ENCODE measurements at places on chromosomes 6 and 20. TPM values are rescaled to one million over a fixed set of nuclear protein-coding genes. Genes with fewer than 3 reads are reported as not detected.

DNA sequence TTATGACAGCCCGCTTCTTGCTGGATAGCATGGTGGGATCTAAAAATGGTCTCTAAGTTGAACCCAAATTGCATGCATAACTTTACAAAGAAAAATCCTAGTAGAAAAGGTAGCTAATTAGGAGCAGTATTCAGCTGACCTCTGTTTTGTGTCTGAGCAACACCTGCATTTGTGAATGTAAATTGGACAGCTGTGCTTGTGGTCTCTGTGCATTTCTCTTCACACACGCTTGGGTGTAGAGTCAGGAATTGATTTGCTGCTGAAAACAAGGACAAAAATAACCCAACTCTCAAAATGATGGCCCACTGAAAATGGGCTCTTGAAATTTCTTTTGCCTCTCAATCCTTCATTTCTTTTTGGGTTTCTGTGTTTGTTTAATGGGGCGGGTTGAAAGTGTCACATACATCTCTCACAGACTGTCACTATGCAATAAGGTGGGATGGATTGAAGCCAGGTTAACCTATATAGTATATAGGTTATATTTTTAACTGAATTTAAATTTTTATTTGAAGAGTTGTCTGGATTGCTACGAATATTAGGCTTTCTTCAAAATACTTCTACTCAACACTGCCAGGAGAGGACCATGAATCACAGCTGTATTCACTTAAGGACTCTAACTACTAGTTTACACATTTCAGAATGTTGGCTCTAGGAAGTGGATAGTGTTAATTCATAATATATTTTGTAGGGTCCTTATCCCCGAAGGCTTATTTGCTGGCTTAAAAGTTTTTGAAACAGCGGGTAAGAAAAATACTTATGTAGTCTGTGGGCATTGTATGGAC lies 46.5 kb downstream of the SOBP start:
- no peak overlapping the region for H3K27ac ChIP-seq
- H3K36me3 ChIP-seq: no peaks in the 10 kb centered on the region
- H3K4me1 ChIP-seq: peaks cover 6% of the 10 kb centered on the region
- H3K27me3 ChIP-seq: no peaks in the 10 kb centered on the region
- no peak overlapping the region for H3K4me3 ChIP-seq

TRIM40 gene
- total RNA-seq: not detected

DNA sequence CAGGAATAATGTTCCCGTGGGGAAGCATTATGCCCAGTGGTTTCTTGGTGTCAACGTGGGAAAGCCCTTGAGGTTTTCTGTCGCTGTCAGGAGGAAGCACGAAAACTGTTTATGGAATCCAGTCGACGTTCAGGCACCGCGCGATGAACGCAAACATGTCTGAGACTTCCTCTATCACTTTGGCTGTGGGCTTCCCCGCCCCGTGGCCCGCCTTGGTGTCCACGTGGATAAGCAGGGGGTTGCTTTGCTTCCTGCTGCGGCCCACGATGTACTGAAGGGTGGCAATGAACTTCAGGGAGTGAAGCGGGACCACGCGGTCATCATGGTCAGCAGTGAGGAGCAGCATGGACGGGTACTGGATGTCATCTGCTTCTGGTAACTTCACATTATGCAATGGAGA lies 98.2 kb upstream of the POPDC3 start:
- no peaks in the 10 kb centered on the region for H3K27me3 ChIP-seq
- no peak overlapping the region for H3K4me3 ChIP-seq
- DNase-seq: no peak
- H3K36me3 ChIP-seq: no peaks in the 10 kb centered on the region
- no peaks in the 10 kb centered on the region for H3K4me1 ChIP-seq
- H3K27ac ChIP-seq: no peak overlapping the region

DNA sequence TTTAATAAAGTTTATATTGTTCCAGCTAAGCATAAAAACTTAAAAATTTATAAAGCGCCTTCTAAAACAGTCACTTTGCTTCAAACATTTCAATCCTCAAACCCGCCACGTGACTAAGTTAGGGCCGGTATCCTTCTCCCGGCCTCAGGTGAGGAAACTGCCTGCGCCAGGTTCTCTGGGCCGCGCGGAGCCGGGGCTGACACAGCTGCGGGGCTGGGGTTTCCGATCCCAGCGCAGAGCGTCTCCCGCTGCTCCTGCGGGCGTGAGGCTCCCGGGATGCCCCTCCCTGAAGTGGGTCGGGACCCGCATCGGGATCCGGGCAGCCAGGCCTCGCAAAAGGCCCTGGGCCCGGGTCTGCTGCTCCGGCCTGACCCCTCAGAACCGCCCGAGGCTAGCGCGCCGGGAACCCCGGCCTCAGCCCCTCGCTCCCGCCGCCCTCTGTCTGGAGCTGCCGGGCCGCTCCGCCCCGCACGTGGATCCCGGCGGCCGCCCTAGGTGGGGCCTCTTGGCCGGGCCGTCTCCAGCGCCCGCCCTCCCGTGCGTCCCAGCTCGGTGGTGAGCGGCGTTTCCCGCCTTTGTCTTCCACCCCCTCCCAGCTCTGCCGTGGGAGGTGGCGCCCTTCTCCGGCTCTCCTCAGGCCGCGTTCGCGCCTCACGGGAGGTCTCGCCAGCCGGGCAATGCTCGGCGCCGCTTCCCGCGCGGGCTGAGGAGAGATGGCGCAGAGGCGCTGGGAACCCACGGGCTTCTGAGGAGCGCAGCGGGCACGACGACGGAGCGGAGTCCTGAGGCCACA lies 267.9 kb downstream of the DLL1 start:
- no peaks in the 10 kb centered on the region for H3K27me3 ChIP-seq
- no peaks in the 10 kb centered on the region for H3K36me3 ChIP-seq
- no peak overlapping the region for H3K27ac ChIP-seq
- peaks cover 2% of the 10 kb centered on the region for H3K4me1 ChIP-seq

GRCh38 chr20:40294747-40295146 lies 394.3 kb downstream of the MAFB start:
- no peak overlapping the region for H3K27ac ChIP-seq
- H3K36me3 ChIP-seq: no peaks in the 10 kb centered on the region
- no peaks in the 10 kb centered on the region for H3K27me3 ChIP-seq
- no peaks in the 10 kb centered on the region for H3K4me1 ChIP-seq

DNA sequence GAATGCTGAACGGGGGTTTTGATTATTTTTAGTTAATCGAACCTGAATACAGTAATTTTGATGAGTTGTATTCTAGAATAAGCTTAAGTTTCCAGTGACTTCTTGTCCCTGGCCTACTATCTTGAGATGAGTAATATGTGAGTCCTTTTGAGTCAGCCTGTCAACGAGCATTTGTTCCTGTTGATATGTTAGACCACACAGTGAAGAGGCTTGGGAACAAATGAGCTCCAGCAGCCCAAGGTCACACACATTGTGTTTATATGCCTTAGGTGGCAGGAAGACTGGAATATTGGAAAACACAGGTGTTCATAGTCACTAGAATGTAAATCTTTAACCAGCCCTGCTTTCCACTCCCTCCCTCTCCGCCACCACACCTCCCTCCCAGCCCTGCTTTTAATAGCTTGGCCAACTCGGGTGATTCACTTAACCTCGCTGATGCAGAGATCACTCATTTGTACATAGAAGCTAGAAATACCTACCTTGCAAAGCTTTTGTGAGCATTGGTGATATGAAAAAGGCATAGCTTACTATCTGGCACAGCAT lies 9.1 kb downstream of the SMPDL3A start:
- no peaks in the 10 kb centered on the region for H3K4me1 ChIP-seq
- H3K27me3 ChIP-seq: no peaks in the 10 kb centered on the region
- H3K36me3 ChIP-seq: no peaks in the 10 kb centered on the region
- no peak for DNase-seq
- H3K27ac ChIP-seq: no peak overlapping the region
- no peak overlapping the region for H3K4me3 ChIP-seq

- DNase-seq: no peak
- no peaks in the 10 kb centered on the region for H3K4me1 ChIP-seq
- H3K36me3 ChIP-seq: no peaks in the 10 kb centered on the region
- H3K27me3 ChIP-seq: no peaks in the 10 kb centered on the region
These were observed 15.8 kb upstream of the DEK start for GRCh38 chr6:18280084-18280483.

GRCh38 chr20:37907330-37907676 lies 4.4 kb downstream of the VSTM2L start:
- no peaks in the 10 kb centered on the region for H3K27me3 ChIP-seq
- H3K4me3 ChIP-seq: no peak overlapping the region
- DNase-seq: no peak
- peaks cover 3% of the 10 kb centered on the region for H3K4me1 ChIP-seq

GRCh38 chr6:11650025-11650696 lies 112.6 kb downstream of the TMEM170B start:
- H3K36me3 ChIP-seq: no peaks in the 10 kb centered on the region
- H3K27me3 ChIP-seq: no peaks in the 10 kb centered on the region
- H3K4me3 ChIP-seq: no peak overlapping the region
- H3K27ac ChIP-seq: no peak overlapping the region
- DNase-seq: no peak
- H3K4me1 ChIP-seq: peaks cover 12% of the 10 kb centered on the region

DNA sequence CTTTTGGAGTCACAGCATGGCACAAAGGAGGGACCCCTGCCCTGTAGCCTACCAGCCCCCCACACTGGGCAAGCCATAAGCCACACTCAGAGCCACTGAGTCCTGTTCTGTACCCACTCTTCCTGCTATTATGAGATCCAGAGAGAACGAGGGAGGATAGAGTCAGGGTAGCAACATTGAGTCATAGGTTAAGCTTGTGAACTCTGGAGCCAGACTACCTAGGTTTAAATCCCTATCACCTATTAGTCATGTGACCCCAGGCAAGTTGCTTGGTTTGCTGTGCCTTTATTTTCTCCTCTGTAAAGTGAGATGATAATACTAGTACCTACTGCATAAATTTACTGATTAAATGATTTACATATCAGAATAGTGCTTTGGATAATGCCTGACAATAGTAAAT lies 540 bp downstream of the CNBD2 start:
- no peaks in the 10 kb centered on the region for H3K4me1 ChIP-seq
- H3K36me3 ChIP-seq: no peaks in the 10 kb centered on the region
- H3K27me3 ChIP-seq: no peaks in the 10 kb centered on the region
- H3K4me3 ChIP-seq: no peak overlapping the region
- no peak overlapping the region for H3K27ac ChIP-seq
- no peak for DNase-seq

- H3K36me3 ChIP-seq: no peaks in the 10 kb centered on the region
- no peak overlapping the region for H3K27ac ChIP-seq
- no peaks in the 10 kb centered on the region for H3K27me3 ChIP-seq
- peaks cover 10% of the 10 kb centered on the region for H3K4me1 ChIP-seq
- no peak for DNase-seq
These were observed 25.3 kb upstream of the TMEM217 start for GRCh38 chr6:37283268-37283667.

ACOT8 gene
- 24.4 TPM for total RNA-seq

GRCh38 chr6:164290101-164290500 lies 875.6 kb downstream of the QKI start:
- H3K4me1 ChIP-seq: no peaks in the 10 kb centered on the region
- no peak for DNase-seq
- no peaks in the 10 kb centered on the region for H3K27me3 ChIP-seq
- H3K4me3 ChIP-seq: no peak overlapping the region
- no peaks in the 10 kb centered on the region for H3K36me3 ChIP-seq

GRCh38 chr6:10535193-10535592 lies 14.0 kb downstream of the GCNT2 start:
- no peak overlapping the region for H3K4me3 ChIP-seq
- no peak overlapping the region for H3K27ac ChIP-seq

- no peak for DNase-seq
- H3K27ac ChIP-seq: no peak overlapping the region
- H3K27me3 ChIP-seq: no peaks in the 10 kb centered on the region
- no peaks in the 10 kb centered on the region for H3K4me1 ChIP-seq
- no peaks in the 10 kb centered on the region for H3K36me3 ChIP-seq
These were observed 20.5 kb upstream of the PYGB start for GRCh38 chr20:25227317-25227831.

DNA sequence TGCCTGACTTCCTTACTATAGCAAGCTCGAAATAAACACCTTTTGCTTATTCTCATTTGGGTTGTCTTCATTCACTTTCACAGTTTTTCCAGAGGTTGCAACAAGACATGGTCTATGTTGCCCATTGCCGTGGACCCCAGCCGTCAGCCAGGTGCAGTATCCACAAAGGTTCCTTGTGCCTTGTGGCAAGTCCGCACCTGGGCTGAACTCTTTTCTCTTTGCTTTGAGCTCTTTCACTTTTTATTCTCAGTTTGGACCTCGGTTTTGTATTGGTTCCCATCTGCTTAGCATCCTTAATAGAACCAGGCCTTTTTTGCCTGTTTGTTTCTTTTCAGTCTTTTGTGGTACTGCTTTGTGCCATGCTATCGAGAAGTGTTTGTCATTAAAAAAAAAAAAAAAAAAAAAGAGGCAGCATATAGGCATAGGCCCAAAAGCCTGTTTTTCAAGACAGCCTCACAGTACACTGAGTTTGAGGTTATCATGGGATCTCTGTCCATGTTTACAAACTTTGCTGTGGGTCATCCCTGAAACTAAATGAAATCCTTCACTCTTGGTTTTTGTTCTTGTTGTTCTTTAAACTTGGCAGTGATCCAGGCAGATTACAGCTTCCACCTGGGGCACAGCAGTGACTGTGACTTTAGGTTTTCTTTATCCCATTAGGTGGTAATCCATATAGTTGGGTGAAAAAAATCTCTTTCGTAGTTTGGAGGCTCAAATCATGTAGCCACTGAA lies 33.3 kb downstream of the GSTA3 start:
- no peaks in the 10 kb centered on the region for H3K36me3 ChIP-seq
- DNase-seq: no peak
- no peaks in the 10 kb centered on the region for H3K27me3 ChIP-seq
- no peaks in the 10 kb centered on the region for H3K4me1 ChIP-seq

GRCh38 chr6:135353113-135353512 lies 144.4 kb downstream of the AHI1 start:
- no peaks in the 10 kb centered on the region for H3K27me3 ChIP-seq
- no peak overlapping the region for H3K4me3 ChIP-seq
- no peaks in the 10 kb centered on the region for H3K36me3 ChIP-seq
- no peak for DNase-seq

PHACTR2 gene
- total RNA-seq: 56.0 TPM

ACAT2 gene
- 32.9 TPM for total RNA-seq

DNA sequence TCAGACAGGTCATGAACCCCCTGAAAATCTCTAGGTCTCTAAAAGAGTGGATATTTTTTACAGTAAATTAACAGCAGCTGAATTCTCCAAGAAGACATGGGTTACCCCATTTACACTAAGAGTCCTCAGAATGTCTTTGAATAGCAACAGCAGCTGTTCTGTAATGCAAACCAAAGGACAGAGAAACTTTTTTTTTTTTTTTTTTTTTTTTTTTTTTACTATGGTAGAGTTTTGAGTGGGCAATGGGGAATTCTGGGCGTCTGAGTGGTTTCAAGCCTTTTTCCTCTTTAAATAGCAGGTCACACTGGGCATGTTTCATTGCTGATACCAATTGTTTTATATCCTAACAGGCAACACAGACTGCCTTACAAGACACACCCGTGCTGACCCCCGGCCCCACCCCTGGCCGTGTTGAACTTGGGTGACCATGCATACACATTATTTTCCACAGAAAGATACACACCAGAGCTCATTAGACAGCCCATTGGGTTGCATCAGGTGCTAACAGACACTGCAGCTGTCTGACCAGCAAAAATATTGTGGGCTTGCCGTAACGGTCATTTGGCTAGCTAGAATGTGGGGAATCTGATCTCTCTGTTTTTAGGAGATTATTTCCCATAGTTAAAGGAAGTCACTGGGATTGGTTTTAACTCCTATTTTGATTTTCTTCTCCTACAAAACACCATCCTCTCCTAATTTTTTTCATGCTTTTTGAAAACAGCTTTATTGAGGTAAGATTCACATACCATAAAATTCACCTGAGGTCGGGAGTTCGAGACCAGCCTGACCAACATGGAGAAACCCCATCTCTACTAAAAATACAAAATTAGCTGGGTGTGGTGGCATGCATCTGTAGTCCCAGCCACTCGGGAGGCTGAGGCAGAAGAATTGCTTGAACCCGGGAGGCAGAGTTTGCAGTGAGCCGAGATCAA lies 26.7 kb upstream of the IRF4 start:
- no peaks in the 10 kb centered on the region for H3K4me1 ChIP-seq
- DNase-seq: no peak
- no peak overlapping the region for H3K4me3 ChIP-seq
- H3K27me3 ChIP-seq: no peaks in the 10 kb centered on the region

RAMACL gene
- 4.2 TPM for total RNA-seq
